ENCODE measurements at places on chromosomes 1 and 21.
A peak's percentile ranks its signal among the peaks of the same experiment; 100 is the strongest.

DNA sequence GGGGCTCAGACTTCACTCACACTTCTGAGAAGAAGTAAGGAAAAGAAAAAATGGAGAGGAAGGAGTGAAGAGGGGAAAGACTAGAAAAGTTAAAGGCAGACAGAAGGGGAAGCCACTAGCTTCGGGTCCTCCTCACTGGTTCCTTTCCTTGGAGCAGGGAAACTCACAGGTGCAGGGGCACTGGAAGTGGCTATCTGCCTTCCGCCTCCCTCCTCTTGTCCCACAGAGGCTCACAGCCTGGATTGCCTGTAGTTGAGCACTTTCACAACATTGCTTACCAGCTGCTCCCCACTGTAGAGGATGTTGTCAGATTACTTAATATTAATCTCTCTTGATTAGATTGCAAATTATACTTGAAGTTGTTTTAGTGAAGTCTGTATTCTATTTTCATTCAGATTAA is 21.6 kb upstream of the ABCA4 start:
- DNase-seq = no peak

DNA sequence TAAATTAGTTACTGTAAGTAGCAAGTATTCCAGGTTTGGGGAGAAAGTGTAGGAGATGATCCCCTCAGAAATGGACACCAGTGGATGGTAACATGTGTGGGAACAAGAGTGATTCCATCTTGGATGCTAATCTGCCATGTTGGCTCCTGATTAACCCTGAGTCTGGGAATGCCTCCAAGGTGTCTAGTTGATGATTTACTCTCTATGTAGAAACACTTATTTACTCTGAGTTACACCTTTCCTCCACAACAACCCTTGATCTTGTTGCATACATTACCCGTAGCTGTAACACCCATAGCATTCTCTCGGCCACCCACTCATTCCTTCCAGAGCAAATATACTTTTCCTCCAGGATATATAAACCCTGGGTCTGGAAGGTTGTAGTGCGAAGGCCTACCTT is 315.9 kb upstream of the GREM2 start:
- no peak for DNase-seq

GRCh38 chr1:163837206-163837605 is 515.5 kb downstream of the NUF2 start:
- DNase-seq = no peak

- DNase-seq = peak; percentile 67
Observed at GRCh38 chr21:35195232-35195631, 146.1 kb upstream of the RUNX1 start.

DNA sequence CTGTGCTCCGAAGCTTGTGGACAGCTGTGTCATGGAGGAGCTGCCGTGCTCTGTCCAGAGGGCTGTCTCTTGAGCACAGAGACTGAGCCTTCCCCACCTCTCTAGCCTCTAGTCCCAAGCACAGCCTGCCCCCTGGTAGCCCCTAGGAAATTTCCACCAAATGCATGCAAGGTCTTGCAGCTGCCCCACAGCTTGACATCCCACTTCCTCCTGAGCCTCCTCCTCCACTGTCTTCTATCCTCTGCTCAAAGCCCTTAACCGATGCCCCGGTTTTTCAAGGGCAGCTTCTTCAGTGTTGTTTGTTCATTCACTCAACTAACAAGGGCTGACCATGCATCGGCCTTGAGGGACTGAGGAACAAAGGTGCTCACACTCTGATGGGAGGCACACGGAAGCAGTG is 20.6 kb upstream of the PROK1 start:
- DNase-seq = no peak

- peak; percentile 51 for DNase-seq
Observed at GRCh38 chr1:110348771-110349170, 9.6 kb downstream of the RBM15 start.

GRCh38 chr1:11691302-11691914 is at the start of gene DRAXIN:
Gene DRAXIN (plus strand): TSS chr1:11691710. CDS start chr1:11706259, 14,549 bp downstream.
- no peak for DNase-seq

DNA sequence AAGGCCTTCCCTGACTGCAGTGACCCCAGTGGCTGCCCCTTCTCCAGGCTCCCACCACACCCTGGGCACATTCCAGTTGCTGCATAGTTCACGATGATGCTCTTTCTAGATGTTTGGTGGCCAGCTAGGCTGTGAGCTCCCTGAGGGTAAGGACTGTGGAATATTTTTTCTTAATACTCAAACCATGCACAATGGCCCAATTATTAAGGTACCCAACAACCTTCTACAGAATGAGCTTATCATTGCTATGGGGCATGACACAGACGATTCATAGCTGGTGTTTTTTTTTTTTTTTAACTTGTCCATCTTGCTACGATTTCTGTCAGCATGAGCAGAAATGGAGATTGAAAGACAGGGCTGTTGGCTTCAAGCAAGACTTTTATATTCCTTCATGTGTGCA is 68.9 kb upstream of the CLDN14 start:
- no peak for DNase-seq

GRCh38 chr1:193311226-193311948 is 125.0 kb upstream of the B3GALT2 start:
- no peak for DNase-seq

GRCh38 chr1:21189906-21190500 is 13.3 kb upstream of the EIF4G3 start:
- no peak for DNase-seq

DNA sequence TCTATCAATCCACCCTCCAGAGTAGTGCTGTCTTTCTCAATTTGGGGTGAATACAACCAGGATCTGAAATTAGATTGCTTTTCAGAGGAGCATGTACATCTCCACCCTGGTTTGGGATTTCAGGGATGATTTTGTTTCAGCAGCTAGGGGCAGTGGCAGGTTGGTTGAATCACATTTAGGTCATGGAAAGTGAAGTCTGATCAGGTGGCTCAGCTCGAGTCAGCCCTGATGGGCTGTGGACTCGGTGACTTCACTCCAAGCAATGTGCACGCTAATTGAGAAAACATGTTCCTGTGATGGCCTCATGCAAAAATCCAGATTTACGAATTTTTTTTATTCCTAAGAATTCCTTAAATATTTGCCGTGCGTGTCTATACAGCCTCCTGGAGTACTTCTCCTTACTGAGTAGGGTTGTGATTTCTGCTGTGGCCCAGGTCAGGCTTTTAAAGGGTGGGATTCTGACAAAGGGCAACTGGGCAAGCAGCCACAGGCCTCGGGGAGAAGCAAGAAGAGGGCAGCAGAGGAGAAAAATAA is 7.5 kb downstream of the NGF start:
- DNase-seq = peak; percentile 97

DNA sequence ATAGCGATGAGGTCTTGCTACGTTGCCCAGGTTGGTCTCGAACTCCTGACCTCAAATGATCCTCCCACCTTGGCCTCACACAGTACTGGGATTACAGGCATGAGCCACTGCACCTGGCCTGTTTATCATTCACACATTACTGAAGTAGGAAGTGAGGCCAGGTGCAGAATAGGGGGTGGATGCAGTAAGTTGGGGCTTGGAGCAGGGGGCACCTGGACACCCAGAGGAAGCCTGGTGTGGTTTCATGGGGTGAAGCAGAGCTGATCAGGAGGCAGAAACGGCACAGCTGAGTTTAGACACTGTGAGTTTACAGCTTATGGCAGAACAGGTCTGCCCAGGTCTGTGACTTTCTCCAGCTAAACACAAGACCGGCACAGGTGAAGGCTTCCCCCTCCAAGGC is 4.9 kb downstream of the CDA start:
- DNase-seq = no peak

- DNase-seq = no peak
Observed at GRCh38 chr1:213997038-213997771, 9.4 kb downstream of the PROX1 start.

GRCh38 chr1:220918285-220918951 is 39.2 kb downstream of the HLX start:
- DNase-seq = no peak

- DNase-seq = no peak
Observed at GRCh38 chr1:242524571-242525359, at the start of gene PLD5. Gene PLD5 (minus strand): TSS chr1:242524697.

DNA sequence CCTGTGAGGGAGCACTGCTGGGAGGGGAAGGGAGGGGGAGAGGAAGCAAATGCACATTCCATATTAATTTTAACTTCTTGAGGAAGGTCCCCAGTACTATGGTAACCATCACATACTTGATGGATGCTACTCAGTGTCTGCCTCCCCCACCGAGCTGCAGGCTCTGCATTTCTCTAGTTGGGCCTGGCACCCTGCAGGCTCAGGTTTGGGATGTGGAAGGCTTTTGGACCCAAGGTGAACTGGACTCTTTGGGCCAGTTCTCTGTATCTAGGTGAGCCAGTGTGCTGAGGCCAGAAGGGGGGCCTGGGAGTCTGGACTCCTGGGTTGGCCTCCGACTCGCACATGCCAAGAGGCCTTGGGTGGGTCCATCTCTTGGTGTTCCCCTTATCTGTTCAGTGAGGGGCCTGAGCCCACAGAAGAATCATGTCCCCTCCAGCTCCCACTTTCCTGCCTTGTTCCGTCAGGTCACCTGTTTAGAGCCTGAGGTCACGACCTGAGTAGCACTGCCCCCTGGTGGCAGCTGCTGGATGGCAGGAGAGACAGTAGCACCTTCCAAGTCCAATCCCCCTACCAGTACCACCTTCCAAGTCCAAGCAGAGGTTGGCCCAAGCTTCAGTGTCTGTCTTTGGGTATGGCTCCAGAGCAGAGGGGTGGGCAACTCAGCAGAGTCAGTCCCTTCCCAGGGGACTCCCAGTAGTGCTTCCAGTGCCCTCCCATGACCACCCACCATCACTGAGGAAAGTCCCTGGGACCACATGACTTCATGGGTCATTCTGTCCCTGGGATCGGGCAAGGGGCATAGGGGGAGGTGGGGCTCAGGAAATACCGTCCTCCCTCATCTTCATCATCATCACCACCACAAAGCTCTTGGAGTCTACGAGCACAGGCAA is 241.8 kb downstream of the TRABD2B start:
- no peak for DNase-seq

GRCh38 chr1:160907976-160908375 is 23.0 kb upstream of the ITLN1 start:
- DNase-seq = no peak

GRCh38 chr21:39611551-39612190 is 1.1 kb upstream of the B3GALT5 start:
- peak; percentile 27 for DNase-seq

DNA sequence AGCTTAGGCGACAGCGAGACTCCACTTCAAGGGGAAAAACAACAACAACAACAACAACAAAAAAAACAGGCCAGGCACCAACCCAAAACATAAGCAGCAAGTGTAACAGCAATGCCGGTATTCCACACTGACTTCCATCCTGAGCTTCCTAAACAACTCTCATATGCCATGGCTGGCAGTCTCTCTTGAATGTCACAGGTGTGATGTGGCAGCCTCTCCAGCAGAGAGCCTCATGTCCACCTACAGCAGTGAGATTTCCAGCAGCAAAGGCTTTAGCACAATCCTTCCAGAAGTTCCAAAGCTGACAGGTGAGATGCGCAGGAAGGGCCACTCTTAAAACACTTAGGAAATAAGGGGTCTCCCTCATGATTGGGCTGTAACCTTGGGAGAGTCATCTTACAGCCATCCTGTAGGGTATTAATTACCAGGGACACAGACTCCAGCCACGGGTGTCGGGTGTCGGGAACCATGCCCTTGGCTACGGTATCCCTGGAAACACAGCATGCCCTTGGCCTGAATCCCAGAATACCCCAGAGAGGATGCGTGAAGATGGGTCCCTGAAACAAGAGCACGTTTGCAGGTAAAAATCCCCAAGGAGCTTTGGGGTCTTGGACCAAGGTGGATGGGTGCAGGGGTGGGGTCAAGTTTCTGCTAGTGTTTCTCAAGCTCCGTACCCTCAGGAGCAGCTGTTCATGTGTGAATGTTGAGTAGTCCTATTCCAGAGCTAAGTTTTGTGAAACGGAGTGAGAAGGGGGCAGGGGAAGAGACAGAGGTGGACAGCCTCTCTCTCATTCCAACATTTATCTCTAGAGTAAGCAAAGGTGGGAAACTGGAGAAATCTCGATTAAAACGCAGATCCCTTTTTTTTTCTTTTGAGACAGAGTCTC is 31.4 kb downstream of the CLSTN1 start:
- peak; percentile 51 for DNase-seq

DNA sequence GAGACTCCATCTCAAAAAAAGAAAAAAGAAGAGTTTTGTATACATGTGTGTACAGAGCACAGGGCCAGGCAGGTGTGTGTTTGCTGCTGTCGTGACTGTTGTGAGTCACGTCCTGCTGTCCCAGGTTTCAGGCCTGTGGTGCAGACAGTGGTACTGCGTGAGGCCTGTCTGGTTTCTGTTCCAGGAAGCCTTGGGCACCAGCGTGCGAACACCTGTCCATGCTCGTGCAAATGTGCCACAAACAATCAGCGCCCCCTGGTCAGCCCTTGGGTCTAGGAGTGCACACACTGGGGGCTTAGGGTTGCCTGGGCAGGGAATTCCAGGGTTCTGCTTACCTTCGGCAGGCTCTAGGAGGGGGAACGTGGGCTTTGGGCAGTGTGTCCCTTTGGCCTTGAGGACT is 16.9 kb downstream of the GPR157 start:
- no peak for DNase-seq

GRCh38 chr1:221723018-221723847 is 18.7 kb downstream of the DUSP10 start:
- no peak for DNase-seq

DNA sequence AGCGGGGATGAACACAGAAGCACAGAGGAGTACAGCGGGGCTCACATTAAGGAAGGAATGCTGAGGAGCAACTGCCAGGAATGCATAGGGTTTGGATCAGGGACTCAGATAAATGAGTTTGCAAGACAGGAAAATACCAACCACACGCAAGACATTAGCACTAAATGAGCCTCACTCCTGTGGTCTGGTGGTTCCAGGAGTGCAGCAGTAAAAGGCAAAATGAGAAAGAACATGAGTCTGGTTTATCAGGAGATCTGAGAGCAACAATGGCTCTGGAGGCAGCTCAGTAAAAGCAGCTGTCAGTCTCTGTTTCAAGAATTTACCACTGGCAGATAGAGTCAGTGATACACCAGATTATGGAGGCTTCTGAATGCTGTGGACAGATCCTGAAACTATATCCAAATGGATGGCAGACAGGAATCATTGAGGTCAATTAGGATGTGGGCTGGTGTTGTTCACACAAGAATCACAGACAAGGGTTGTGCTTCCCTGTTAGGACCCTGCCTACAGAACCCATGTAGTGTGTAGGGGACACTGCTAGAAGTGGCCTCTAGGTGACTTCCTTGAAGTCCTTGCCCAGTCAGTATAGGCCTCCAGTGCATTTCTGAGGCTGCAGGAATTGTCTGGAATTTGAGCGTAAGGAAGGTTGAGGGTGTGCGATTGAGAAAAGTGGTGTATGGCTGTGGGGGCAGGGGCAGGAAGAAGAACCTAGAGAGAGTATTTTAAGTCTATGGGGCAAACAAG is 50.3 kb downstream of the CASQ2 start:
- no peak for DNase-seq

GRCh38 chr1:203593723-203594122 is 32.9 kb upstream of the ATP2B4 start:
- DNase-seq = no peak

DNA sequence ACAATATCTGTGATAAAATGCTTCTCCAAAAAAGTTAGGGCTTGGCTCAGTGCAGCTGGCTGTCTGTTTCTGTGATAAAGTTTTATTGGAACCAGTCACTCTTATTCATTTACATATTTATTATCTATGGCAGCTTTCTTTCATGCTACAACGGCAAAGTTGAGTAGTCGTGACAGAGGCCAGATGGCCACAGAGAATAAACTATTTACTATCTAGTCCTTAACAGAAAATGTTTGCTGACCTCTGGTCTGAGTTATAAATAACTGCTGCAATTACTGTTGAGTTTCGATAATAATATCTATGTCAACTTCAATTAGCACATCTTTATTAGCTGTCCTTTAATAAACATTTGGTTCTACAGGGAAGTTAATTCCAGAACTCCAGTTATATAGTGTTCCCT is 180.2 kb upstream of the RUNX1 start:
- no peak for DNase-seq

Data from fibroblast of skin of scalp (primary cell).